ENCODE measurements at places on chromosomes 1 and 21.

DNA sequence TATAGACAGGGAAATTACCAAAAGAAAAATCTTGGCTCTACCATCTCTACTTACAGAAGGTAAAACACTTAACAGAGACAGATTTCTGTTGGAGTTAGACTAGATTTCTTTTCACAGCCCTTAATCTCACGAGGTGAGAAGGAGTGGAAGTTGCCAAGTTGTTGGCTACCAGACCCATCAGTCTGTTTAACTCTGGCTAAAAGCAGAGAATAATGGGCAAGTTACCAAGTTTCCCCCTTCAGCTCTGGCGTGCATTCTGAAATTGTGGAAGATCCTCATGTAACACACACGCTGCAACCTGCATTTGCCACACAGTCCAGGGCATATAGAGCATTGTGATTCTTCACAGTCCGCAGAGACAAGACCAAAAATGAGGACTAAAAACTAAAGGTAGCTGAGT lies 49.3 kb downstream of the STX6 start:
- DNase-seq, result no peak

DNA sequence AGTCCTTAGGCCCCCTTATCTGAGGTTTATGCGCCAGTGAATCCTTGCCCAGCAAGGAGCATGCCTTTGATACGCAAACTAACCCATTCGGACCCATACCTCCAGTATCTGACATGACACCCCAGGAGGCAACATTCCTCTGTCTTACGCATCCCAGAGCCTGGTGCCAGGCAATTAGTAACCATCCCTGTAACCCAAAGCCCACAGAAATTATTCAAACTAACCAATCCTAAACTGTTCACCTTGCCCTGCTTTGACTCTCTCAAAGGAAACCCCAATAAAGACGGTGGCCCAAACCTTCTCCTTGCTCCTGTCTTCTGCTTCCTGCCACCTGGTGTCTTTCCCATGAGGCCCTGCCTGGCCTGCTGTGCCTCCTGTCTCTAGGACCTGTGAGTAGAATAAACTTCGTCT lies 36.4 kb downstream of the ZNF496 start:
- DNase-seq, result no peak

DNA sequence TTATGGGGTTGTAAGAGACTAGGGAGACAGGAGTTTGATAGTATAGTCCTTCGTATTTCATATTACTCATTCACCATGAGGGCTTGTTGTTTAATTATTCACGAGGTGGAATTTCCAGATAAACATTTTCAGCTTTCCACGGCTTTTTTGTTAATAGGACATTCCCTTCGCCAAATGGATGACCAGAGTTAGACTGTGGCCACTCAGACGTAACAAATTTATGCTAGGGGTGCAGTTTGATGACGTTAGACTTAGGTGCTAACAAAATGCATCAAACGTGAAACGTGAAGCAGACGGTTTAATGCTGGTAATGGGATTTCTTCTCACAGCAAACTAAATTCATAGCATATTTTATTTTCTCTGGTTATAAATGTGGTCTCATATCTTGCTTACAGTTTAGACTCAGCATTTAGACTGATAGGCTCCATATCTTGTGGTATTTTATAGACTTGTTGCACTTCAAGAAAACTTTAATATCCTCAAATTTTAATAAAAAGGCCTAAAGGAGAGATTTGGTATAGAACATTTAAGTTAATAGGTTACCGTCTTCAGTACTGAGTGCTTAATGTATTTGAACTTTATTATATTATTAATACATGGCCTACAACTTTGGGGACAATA lies 2.3 kb downstream of the DHX9 start:
- DNase-seq, result peak; percentile 33

DNA sequence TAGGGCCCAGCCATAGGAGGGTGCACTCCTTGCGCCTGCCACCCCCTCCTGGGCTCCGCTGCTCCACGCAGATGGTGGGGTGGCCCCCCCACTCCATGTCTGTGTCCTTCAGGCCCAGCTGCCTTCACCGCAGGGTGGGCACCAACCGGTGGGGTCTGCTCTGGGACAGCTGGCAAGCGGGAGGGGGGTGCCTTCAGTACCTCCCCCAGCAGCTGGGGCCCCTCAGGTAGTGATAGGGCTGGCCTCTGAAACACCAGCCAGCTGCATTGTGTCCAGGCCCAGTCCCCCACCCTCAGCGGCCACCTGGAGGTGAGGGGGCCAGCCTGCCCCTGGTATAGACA lies 360 bp downstream of the GJC2 start:
- DNase-seq, result no peak

GRCh38 chr1:36643371-36644270 lies 160.9 kb upstream of the CSF3R start:
- peak; percentile 87 for DNase-seq

GRCh38 chr1:231192620-231193163 lies 30.8 kb downstream of the TRIM67 start:
- DNase-seq, result peak; percentile 61

DNA sequence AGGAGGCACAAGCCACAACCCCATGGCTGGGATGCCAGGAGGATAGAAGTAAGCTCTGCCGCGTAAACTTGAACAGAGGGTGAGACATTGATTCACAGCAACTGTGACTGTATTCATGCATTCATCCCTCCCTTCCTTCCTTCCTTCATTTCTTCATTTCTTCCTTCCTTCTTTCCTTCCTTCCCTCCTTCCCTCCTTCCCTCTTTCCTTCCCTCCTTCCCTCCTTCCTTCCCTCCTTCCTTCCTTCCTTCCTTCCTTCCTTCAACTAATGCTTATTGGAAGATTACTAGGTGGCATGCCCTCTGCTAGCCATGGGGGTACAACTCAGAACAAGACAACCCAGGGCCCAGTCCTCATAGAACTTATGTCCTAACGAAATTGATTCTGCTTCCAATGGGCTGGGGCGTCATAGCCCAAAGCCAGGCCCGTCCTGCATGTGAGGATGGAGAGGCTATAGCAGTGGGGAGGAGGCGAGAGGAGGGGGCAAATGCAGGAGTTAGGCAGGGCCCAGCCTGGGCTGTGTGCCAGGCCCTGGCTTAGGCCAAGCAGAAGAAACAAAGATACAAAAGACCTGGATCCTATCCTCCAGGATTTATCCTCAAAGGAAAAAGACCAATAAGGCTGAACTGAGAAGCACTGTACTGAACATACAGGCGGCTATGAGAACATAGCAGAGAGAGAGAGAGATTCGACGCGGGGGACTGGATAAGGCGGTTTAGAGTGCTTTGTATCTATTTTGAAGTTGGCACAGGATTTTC lies 24.4 kb upstream of the PAXBP1 start:
- DNase-seq, result no peak

DNA sequence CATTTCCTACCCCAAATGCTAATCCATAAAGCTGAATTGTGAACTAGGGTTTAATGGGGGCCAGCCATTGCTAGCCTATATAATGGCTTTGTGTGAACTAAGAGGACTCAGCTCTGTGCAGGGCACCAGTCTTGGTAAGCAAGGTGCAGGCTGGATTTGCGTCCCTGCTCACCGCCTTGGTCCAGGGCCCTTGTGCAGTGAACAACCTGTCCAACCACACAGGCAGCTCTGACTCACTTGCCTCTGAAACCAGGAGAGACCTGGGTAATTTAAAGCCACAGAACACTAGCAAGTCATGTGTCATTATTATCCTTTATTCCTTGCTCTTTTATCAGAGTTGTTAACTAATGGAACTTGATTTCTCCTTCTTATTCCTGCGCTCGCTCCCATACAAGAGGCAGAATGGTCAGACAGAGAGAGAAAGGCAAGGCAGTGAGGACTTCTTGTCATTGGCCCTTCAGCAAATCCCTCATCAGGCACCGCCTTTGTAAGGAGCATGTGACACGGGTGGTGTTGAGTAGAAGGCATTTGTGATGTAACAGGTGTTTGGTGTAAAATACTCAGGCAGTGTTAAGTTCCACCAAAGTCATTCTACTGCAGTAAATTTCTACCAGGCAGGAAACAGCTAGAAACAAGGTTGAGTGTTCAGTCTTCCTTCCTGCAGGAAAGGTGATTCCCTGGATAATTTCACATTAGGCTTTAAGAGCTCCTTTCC lies 67.3 kb upstream of the OLIG2 start:
- DNase-seq, result no peak

GRCh38 chr1:229641306-229641705 lies 15.3 kb downstream of the URB2 start:
- DNase-seq, result no peak

DNA sequence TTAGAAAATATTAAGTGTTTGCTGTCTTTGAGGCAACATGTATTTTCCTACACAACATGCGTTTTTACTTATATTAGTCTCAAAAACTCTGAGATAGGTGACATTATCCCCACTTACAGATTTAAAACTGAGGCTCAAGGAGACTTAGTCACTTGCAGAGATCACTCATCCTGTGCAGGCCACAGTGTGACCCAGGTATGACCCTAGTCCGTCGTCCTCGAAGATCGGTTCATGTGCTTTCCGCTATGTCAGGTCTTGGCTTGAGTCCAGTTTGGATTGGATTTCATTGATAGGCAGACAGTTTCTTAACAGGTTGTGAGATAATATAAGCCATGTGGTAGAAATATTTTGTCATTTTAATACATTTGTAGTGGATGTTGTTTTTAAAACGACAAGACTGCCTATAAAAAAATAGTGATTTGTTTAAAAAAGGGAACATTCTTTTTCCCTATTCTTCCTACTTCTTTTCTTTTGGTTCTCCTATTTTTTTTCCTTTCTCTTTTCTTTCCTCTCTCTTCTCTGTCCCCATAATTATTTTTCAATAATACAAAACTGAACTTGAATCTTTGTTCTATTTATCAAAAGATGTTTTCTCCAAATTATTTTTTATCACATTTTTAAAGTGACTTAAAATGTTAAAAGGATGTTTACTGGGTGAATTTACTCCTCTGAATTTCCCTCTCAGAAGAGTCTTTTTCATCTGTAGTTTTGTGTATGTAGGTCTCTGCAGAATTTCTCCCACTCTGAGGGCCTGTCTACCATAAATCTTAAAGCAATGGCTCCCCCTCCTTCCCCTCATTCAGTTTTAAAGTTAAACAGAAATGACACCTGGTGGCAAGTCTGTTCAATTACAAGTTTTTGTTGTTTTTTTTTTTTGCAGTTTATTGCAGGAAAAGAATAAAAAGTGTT lies 81.8 kb downstream of the PHTF1 start:
- peak; percentile 21 for DNase-seq

DNA sequence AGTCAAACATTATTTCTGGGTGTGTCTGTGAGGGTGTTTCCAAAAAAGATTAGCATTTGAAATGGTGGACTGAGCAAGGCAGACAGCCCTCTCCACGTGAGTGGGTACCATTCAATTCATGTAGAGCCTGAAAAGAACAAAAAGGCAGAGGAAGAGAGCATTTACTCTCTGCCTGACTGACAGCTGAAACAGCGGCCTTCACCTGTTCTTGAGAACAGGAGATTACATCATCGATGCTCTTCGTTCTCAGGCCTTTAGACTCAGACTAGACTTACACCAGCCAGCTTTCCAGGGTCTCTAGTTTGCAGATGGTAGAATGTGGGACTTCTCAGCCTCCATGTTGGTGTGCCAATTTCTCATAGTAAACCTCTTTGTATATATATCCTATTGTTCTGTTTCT lies 302.3 kb downstream of the BACH1 start:
- DNase-seq, result no peak

- no peak for DNase-seq
Observed at GRCh38 chr1:156233426-156234127, 8.4 kb upstream of the BGLAP start.

Measured in RPMI8226 (cell line).